ENCODE measurements at places on chromosomes 4 and X.

GRCh38 chrX:13463608-13464007 is 105.8 kb upstream of the EGFL6 start:
- DNase-seq = peak; percentile 46

DNA sequence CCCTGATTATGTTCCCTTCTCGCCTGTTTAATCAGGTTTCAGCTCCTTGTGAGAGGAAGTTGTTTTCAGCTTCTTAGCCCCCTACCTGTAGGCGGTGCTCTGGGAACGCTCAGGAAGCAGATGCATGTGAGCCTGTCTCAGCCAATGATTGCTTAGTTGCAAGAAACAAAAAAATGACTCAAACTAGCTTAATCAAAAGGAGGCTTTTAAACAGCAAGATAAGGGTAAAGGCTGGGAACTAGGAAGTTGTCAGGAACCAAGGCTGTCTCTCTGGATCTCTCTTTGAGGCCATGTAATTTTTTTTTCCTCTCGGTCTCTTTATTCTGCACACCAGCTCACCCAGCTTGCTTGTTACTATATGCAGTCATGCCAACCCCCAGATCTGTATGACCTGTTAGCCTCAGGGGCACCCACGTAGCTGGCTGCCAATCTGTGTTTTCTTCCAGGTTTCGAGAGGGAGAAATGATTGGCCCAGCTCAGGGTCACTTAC is 109.1 kb downstream of the PTTG2 start:
- peak; percentile 85 for DNase-seq

- DNase-seq = no peak
These were observed 368.7 kb downstream of the GBA3 start for GRCh38 chr4:23061431-23061830.

DNA sequence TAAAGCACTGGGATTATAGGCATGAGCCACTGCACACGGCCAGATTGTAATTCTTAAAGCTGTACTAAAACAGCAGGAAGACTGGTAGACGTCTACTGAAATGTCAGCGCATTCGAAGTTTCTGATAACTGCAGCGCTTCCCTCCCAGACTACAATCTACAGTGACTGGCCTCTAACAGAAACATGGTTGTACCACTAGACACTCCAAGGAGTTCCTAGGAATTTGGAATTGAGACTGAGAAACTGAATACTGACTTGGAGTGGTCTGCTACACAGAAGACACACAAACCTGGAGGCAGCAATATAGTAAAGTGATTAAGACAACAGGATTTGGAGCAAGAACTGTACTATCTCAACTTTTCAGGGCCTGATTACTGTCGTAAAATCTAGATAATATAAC is 937 bp downstream of the HELQ start:
- no peak for DNase-seq

- no peak for DNase-seq
These were observed 169.2 kb downstream of the TMA16 start for GRCh38 chr4:163663454-163664225.

DNA sequence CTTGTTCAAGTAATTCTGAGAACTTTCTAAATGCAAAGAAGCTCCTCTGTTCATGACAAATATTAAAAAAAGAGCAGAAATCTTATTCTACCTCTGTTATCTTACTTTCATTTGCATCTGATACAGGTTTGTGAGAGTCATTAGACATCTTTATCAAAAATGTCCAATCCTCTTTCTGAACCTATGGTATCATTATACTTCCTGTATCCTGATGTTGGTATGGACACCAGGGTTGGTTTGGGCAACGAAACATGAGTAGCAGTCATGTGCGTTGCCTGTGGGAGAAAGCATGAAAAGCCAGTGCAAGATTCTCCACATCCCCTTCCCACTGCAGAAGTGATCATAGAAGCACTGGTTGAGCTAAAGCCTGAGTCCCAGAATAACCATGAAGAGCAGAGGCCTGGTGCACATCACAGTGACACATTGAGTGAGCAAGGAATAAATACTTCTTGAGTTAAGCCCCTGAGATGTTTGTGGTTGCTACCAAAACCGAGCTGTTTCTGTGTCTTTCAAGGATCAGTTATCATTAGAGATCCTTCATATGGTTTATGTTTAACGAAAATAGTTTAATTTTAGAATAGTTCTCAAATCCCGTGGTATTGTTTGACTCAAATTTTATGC is 197.2 kb downstream of the BANK1 start:
- no peak for DNase-seq
